RWPE2 (cell line): ENCODE measurements at places on chromosomes 5 and 9.

DNA sequence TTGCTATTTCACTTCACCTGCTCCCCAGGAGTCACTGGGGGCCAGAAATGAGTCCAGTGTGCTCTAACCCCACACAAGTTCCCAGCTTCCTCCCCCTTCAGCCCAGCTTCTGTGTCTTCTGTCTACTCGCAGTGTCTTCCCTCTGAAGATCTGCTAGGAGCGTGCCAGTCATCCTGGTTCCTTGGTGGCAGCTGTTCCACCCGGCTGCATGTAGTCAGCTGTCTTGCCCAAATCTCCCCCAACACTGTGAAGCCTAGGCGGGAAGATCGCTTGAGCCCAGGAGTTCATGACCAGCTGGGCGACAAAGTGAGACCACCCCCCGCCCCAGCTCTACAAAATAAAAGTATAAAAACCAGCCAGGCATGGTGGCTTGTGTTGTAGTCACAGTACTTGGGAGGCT is 154.0 kb downstream of the GDNF start:
- DNase-seq = no peak

GRCh38 chr5:135315386-135315785 is 83.6 kb downstream of the MACROH2A1 start:
- peak; percentile 19 for DNase-seq

GRCh38 chr5:16134204-16134603 is 45.4 kb downstream of the MARCHF11 start:
- no peak for DNase-seq

- no peak for DNase-seq
Observed at GRCh38 chr9:95991326-95991725, 115.8 kb downstream of the ERCC6L2 start.

- DNase-seq = no peak
Observed at GRCh38 chr9:136492978-136493522, 10.2 kb upstream of the SEC16A start.

DNA sequence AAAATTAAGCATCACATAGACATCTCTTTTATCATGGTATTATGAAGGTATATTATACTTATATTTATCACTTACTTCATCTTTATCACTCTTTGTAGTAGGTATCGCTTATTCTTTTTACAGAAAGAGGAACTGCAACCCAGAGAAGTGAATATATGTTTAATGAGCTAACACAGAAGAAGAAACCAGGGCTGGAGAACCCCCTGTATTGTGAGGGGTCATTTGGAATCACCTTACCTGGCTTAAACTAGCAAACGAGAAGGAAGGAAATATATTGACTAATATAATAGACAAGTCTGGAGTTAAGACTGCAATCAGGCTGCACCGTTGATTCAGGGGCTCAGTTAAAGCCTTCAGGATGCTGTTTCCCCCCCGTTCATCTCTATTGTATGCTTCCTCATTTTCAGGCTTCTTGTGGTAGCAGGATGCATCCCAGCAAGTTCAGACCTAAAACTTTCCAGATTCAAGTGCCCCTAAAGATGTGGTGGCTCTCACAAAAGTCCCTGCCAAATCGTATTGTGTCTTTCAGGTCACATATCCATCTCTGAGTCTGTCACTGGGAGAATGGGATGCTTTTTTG is 146.4 kb downstream of the GCNT1 start:
- DNase-seq = no peak

- DNase-seq = no peak
Observed at GRCh38 chr5:132669966-132670882, 3.6 kb upstream of the IL4 start.

- no peak for DNase-seq
Observed at GRCh38 chr5:139251281-139251687, 42.3 kb upstream of the MATR3 start.

GRCh38 chr5:39013938-39014337 is 60.3 kb downstream of the RICTOR start:
- no peak for DNase-seq

DNA sequence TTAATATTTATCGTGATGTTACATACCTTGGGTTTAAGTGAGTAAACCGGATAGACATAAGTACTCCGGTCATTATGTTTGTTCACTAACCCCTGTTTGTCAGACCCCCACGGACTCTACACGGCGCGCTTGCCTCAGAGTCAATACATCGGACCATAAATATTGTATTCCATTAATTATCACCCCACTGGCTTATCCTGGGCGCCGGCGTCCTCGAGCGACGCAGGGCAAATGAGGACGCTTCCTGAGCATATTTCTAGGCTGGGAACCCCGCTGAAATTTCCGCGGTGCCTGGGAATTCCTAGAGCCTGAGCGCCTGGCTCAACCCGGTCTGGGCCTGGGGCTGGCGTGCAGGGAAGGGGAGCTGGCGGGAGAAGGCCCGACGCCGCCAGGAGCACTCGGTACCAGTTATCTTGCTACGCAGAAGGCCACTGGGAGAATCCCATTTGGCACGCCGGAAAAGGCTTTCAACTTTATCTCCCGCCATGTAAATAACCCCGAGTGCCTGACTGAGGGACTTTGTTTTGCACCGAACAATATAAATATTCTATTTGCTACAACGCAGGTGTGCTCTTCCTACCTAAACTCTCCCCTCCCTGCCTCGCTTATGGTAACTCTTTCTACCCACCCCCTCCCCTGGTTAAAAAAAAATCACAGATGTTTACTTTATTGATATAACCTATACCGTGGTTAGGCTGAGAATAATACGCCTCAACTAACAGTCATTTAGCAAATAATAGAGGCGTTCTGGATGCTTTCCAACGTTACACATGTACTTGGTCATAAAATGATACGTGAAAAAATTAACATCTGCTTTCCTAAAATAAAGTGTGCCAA is 19.4 kb downstream of the NR2F1 start:
- no peak for DNase-seq

GRCh38 chr9:3848445-3849114 is 322.8 kb upstream of the RFX3 start:
- no peak for DNase-seq

GRCh38 chr5:174516741-174517140 is 207.6 kb upstream of the MSX2 start:
- DNase-seq = no peak

DNA sequence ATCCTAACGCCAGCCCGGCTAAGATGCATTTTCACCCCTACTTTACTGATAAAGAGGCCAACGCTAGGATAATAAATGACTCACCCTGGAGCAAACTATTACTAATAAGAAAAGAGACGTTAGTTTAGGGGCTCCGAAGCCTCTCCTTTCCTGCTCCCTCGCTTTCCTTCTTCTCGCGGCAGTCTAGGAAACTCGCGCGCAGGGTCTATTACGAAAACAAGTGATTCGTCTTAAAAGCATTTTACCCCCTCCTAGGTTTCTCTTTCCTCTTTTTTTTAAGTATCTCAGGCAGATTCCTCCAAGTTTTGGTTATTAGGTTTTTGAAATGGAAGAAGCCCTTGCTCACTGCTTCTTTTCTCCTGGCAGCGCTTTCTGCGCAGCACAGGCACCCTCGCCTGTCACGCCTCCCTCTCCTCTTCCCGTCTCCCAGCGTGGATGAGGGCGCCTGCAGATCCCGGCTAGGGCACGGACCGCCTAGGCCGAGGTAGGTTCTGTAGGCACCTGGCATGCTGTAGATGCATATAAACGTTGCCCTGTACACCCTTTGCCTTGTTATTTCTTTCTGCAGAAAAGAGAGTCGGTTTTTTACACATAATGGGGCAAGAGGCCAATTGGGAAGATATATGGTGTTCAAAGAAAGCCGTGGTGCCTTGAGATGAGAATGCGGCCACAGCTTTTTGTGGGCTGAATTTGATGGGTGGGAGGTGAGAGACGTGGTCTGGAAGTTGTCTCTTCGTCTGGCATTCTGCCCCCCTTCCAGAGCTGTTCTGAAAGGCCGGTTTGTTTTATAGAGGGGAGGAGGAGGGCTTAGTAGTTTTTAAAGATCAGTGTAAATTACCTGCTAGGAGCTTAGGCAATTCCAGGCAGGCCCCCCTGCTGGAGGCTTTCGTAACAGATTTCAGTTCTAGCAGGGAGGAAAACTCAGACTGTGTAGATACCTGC is 983 bp downstream of the GCNT1 start:
- peak; percentile 55 for DNase-seq

DNA sequence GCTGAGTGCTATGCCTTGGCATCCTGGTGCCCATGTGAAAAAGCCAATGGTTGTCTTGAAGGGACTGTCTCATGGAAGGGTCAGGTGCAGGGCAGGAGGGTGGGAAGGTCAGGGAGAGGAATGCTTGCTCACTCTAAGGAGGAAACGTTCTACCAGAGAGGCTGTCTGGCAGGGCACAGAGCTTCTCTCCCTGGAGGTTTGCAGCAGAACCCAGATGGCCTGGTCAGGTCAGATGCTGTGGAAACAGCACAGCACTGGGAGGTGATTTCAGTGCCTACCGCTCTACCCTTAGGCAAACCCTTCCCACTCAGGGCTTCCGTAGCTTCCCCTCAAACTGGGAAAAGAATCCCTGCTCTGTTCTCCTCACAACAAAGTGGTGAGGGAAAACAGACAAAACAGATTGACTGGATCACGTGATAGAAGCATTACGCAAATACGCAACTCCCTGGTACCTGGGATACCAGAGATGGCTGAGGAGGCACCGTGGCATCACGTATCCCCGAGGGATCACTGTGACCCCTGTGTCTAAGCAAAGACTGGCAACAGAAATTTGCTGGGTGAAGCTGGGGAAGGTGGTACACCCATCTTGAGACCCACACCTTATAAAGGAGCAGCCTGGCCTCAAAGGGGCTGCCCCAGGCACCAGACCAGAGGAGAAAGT is 3.9 kb upstream of the MGAT1 start:
- DNase-seq = peak; percentile 38

GRCh38 chr5:117433818-117434217 is 859.2 kb upstream of the SEMA6A start:
- DNase-seq = no peak

- DNase-seq = no peak
Observed at GRCh38 chr9:83633255-83633654, 10.3 kb downstream of the IDNK start.

DNA sequence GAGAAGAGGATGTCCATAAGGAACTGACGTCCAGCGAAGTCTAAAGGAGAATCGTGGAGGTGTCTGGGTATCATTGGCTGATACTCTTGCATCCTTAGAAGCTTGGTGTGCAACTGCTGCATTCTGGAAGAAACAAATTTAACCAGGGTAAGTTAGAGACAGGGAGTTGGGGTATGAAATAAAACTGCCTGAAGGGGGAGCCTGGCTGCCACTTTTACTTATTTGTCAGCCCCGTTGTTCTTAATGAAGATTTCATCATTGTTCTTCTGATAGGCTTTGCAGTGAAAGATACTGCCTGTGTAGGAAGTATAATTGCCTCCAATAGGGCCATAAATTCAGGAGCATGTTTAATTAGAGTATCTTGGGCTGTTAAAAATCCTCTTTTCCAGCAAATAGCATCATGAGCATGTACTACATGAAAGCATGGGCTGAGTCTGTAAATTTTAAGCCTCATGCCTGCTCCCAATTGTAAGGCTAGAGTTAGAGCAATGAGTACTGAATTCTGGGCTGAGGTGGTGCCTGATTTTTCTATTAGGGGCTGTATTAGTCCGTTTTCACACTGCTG is 1264.5 kb upstream of the ACO1 start:
- no peak for DNase-seq

DNA sequence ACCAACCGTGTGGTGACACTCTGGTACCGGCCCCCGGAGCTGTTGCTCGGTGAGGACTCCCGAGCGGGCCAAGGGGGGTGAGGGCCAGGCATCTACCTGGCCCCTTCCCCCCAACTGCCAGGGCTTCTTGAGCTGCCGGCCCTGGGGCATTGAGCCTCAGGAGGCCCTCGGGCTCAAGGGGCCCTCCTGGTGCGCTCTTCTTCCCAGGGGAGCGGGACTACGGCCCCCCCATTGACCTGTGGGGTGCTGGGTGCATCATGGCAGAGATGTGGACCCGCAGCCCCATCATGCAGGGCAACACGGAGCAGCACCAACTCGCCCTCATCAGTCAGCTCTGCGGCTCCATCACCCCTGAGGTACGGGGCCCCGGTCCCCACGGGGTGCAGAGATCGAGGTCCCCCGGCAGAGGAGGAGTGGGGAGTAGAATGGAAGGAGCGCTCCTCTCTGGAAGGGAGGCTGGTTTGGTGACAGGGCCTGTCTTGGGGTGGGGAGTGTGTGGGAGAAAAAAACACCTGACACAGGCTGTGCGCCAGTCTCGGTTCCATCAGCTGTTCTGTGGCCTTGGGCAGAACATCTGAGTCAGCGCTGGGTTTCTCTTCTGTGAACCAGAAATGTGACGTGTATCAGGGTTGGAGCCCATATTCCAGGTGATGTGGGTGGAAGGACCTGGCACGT is 2.6 kb downstream of the CDK9 start:
- no peak for DNase-seq

GRCh38 chr9:124869986-124870560 is 8.1 kb downstream of the ARPC5L start:
- no peak for DNase-seq

GRCh38 chr9:16310278-16311110 is 560.0 kb downstream of the BNC2 start:
- DNase-seq = no peak

GRCh38 chr5:147743678-147744374 is 38.7 kb downstream of the JAKMIP2 start:
- no peak for DNase-seq

GRCh38 chr5:136511046-136511445 is 145.7 kb upstream of the TRPC7 start:
- DNase-seq = no peak

GRCh38 chr5:36414869-36415282 is 113.2 kb upstream of the RANBP3L start:
- DNase-seq = no peak

DNA sequence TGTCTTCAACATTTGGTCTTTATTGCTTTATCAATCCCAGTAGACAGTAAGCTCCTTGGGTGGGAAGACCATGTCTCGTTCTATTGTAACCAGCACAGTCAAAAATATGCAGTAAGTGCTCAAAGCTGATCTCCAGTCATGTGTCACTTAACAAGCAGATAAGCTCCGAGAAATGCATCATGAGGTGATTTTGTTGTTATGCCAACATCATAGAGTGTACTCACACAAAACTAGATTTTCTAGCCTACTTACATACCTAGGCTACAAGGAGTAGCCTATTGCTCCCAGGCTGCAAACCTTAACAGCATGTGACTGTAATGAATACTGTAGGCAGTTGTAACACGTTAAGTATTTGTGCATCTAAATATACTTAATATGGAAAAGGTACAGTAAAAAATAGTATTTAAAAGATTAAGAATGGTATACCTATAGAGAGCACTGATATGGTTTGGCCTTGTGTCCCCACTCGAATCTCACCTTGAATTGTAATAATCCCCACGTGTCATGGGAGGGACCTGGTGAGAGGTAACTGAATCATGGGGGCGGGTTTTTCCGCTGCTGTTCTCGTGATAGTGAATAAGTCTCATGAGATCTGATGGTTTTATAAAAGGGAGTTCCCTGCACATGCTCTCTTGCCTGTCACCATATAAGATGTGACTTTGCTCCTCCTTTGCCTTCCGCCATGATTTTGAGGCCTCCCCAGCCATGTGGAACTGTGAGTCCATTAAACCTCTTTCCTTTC is 39.8 kb upstream of the PCSK5 start:
- no peak for DNase-seq

- DNase-seq = no peak
Observed at GRCh38 chr9:76557674-76558225, 98.8 kb downstream of the GCNT1 start.
